ENCODE measurements at places on chromosomes 13 and 19. TPM values are rescaled to one million over a fixed set of nuclear protein-coding genes. Genes with fewer than 3 reads are reported as not detected.

The ETV2 gene
- not detected for total RNA-seq

The GPR18 gene
- not detected for total RNA-seq

The SLC25A41 gene
- total RNA-seq: not detected

The THSD1 gene
- 3.4 TPM for total RNA-seq

The ATCAY gene
- 0.12 TPM for total RNA-seq

GRCh38 chr19:10763828-10764339, 46.0 kb downstream of the DNM2 start:
- DNase-seq: no peak

DNA sequence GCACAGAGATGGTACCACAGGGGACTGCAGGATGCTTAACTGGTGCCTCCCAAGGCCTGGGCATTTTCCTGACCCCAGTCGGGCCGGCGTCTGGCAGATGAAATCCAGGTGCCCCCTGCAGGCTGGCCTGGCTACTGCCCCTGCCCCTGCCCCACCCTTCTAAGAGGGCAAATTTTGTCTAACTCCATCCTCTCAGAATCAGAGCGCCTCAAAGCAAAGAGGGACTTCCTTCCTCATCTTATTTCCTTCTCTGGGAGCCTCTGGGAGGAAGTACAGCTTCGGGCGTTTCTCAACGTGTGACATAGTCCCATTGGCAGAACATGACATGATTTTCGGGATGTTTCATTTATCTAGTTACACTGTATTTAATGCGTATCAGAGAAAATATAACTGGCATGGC, 2.7 kb downstream of the PRKACA start:
- no peak for DNase-seq

- peak; percentile 48 for DNase-seq
Measured at GRCh38 chr13:101218484-101218883, 197.8 kb downstream of the NALCN start.

DNA sequence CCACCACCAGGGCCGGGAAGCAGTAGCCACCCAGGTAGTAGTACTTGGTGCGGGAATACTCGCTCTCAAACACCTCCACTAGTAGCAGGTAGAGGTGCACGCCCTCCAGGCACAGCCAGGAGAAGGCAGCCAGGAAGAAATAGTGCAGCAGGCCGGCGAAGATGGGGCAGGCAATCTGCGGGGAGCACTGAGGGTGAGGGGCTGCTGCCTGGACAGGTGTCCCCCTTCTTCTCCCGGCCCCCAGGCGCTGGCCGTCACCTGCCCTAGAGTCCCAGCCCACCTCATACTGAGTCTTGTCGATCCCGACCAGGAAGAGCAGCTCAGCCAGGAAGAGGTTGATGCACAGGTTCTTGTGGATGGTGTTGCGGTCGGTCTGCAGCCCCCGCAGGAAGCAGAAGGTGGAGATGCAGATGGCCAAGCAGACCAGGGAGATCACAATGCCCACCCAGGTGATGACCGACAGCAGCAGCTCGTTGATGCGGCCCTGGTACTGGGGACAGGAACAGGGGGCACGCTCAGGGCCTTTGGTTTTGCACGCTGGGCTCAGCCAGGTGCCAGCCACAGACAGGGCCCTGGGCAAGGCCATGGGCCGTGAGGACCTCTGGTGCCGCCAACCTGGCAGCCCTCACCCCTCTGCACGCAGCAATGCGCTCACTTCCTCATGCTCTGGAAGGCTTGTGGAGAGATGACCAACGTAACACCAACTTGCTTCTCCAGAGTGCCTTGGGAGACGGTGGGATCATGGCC, 20.8 kb upstream of the ASF1B start:
- no peak for DNase-seq

- no peak for DNase-seq
Measured at GRCh38 chr13:102035969-102036368, 365.9 kb downstream of the FGF14 start.

DNA sequence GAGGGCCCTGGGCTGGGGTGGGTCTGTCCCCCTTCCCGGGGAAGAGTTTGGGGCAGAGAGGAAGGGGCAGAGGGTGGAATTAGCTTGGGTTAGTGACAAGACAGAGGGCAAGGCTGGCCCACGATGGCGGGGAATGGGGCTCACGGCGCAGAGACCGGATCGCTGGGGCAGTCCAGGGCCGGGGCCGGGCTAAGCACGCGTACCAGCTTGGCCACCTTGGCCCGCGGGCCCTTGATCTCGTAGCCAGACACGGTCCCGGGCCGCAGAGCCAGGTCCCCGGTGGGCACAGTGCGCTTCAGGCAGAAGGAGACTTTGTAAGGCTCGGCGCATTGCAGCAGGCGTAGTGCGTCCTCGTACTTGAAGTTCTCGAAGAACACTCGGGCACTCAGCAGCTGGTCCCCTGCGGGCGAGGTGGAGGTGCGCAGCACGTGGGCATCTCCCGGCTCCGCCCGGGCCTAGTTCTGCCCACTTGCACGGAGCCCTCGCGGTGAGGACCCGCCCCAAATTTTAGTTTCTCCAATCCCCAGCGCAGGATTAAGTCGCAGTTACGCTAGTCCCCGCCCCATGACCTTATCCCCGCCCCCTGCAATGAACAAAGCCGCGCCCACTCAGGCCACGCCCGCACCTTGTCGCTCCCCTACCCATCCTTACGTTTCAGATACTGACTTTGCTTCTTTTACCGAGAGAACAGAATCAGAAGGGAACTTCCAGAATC, 8.6 kb upstream of the HIPK4 start:
- no peak for DNase-seq

DNA sequence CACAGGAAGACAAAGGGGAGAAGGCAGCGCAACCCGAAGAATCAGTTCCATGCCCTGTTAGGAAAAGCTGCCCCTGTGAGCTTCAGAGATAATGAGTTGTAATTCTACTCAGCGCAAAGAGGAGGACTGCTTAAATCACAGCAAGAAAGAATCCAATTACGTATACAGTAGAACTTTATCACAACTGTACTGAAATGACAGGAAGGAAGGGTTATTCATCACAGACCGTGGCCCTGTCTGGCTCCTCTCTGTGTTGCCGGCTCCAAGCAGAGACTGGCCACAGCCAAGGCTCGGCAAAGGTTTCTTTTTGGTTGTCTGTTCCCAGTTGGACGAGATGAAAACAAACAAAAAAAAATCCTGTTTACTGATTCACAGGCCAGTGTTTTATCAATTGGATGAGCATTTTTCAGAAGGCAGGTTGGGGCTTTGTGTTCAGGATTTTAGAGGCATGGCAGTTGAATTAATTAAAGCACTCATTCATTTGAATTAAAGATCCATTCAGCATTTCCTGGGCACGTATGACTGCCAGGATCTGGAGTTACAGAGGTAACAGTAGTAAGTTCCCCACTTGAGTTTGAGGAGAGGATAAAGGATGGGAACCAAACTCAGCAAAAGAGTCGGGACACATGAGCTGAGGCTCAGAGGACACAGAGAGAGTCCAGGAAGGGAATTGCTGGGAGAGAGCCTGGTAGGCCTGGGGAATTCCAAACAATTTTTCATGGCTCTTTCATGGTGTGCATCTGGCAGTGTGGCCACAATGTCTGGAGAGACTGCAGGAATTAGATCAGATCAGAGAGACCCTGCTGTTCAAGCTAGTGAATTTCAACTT, 341.0 kb downstream of the DNAJC15 start:
- peak; percentile 55 for DNase-seq

GRCh38 chr13:81487151-81487550, 1146.2 kb upstream of the SPRY2 start:
- no peak for DNase-seq

- peak; percentile 57 for DNase-seq
Measured at GRCh38 chr19:33796164-33796875, at the start of gene KCTD15. Gene KCTD15 (plus strand): TSS chr19:33796870. CDS start chr19:33800455, 3,585 bp downstream.

DNA sequence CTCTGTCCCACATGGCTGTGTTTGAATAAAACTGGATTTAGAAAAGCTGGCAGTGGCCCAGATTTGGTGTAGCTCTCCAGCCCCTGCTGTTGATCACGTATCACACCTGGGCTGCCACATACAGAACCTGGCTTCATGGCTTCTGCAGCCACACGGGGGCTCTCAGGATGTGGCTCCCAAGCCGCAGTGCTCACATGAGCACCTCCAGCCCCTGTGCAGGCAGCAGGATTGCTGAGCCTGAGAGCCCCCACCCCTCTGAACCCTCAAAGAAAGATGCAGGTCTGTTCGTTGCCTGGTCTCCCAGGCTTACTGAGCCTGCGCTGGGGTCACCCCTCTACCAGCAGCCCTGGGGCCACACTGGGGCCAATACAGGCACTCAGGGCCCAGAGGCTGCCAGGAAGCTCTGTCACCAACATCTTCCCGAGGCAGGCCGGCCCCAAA, 2.7 kb downstream of the PLEKHF1 start:
- no peak for DNase-seq

GRCh38 chr19:33490041-33490451, 31.5 kb downstream of the PEPD start:
- DNase-seq: no peak

DNA sequence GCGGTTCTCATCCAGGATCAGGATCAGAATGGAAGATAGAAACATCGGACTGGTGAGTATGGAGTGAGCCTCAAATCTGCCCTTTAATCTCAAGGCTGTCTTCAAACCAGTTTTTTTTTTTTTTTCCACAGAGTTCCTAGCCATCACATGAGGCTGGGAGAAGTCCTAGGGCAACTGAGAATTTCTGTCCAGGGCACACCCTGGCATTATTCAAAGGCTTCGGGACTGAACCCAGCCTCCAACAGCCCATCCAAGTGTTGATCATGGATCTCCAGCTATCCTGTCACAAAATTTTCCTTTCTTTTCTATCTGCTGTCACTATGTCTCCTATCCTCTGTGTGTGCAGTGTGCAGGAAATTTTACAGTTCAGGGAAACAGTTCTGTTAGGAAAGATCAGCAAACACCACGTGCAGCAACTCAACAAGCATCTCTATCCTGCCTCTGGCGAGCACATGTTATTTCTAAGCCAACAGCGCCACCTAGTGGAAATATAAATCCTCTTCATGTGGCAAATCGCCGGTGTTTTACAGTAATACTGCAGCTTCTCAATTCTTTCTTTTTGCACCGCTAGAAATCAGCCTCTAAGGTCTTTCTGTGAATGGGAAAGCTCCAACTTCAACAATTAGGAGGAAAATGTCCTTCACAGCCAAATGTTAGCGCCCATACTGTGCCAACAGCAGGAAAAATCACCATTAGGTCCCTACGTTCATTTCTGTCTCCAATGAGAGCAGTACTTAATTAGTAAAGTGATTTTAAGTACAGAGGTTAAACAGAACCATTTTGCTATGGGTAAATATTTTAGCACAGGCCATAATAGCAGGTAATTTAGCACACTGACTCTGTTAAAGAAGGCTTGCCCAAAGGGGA, 21.4 kb upstream of the ZNF181 start:
- peak; percentile 73 for DNase-seq

GRCh38 chr13:108249150-108249549, 20.4 kb upstream of the TNFSF13B start:
- DNase-seq: no peak

GRCh38 chr19:49149652-49150105, 5.5 kb downstream of the HRC start:
- DNase-seq: peak; percentile 72

- no peak for DNase-seq
Measured at GRCh38 chr13:108266321-108266990, 3.1 kb upstream of the TNFSF13B start.

DNA sequence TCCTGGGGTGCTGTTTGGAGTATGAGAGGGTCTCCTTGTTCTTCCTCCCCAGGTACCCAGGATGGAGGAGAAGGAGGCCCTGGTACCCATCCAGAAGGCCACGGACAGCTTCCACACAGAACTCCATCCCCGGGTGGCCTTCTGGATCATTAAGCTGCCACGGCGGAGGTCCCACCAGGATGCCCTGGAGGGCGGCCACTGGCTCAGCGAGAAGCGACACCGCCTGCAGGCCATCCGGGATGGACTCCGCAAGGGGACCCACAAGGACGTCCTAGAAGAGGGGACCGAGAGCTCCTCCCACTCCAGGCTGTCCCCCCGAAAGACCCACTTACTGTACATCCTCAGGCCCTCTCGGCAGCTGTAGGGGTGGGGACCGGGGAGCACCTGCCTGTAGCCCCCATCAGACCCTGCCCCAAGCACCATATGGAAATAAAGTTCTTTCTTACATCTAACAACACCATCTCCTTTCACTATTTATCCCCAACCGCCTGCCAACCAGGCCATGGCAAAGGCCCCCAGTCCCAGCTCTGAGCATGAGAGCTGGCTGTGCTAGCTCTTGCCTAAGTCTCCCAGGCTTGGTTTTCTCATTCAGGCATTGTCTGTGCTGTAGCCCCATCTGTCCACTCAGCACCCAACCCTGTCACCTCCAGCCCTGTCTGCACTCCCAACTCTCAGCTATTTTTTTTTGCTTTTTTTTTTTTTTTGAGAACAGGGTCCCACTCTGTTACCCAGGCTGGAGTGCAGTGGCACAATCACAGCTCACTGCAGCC, 11.2 kb downstream of the DKKL1 start:
- no peak for DNase-seq

DNA sequence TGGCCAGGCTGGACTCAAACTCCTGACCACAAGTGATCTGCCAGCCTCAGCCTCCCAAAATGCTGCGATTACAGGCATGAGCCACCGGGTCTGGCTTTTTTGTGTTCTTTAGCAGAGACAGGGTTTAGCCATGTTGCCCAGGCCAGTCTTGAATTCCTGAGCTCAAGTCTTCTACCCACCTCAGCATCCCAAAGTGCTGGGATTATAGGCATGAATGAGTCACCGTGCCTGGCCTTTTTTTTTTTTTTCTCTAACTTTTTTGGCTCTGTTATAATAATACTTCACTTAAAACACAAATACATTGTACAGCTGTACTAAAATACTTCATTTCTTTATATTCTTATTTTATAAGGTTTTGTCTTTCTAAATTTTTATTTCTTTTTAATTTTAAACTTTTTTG, 599.5 kb upstream of the PCDH9 start:
- no peak for DNase-seq

GRCh38 chr19:16000024-16000663, 51.3 kb downstream of the OR10H4 start:
- no peak for DNase-seq

DNA sequence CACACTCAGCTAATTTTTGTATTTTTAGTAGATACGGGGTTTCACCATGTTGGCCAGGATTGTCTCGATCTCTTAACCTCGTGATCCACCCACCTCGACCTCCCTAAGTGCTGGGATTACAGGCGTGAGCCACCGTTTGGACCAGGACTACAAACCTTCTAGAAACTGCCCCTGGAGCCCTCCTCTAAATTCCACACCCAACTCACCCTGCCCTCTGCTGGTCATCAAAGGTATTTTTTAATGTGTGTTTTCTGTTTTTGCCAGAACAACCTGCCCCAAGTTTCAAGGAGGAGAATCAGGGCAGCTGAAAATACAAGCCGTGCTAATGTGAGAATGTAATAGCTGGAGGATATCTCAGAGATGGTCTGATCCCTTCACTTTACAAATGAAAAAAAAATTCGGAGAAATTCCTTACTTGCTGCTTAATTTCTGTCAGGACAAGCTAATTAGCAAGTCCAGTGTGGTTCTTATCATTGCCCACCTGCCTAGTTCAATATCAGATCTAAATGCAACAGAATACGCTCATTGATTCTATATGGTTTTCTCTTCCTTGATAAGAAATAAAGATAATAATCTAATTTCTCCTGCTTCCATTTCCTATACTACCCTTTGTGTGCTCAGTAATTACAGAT, 4.1 kb downstream of the ATP8A2 start:
- peak; percentile 22 for DNase-seq

GRCh38 chr19:4140237-4140711, 13.2 kb upstream of the CREB3L3 start:
- DNase-seq: peak; percentile 65

GRCh38 chr19:57305056-57305455, 15.2 kb upstream of the ZNF543 start:
- DNase-seq: no peak

Measured in M059J (cell line).